ENCODE measurements at places on chromosomes 7 and 10. TPM values are rescaled to one million over a fixed set of nuclear protein-coding genes. Genes with fewer than 3 reads are reported as not detected.

ARHGEF5 gene
- total RNA-seq = 1.8 TPM

DGKB gene
- total RNA-seq = 45.2 TPM

FAM200A gene
- 17.5 TPM for total RNA-seq

WASHC2C gene
- 32.1 TPM for total RNA-seq

GPER1 gene
- total RNA-seq = 3.0 TPM

IL6 gene
- total RNA-seq = not detected

AKR1C8 gene
- not detected for total RNA-seq

C7orf33 gene
- not detected for total RNA-seq

LLCFC1 gene
- not detected for total RNA-seq

ANKRD61 gene
- total RNA-seq = 0.46 TPM

VPS26A gene
- total RNA-seq = 49.8 TPM

NUP205 gene
- total RNA-seq = 44.5 TPM

FAM221A gene
- 14.5 TPM for total RNA-seq

ARHGAP12 gene
- total RNA-seq = 101 TPM

NODAL gene
- 3.5 TPM for total RNA-seq

CALD1 gene
- total RNA-seq = 43.6 TPM

PRR15 gene
- total RNA-seq = not detected

TFR2 gene
- total RNA-seq = 9.2 TPM

HABP2 gene
- total RNA-seq = 0.23 TPM

ZNF804B gene
- total RNA-seq = 8.3 TPM

TUBB8 gene
- total RNA-seq = not detected

CYP26A1 gene
- 2.1 TPM for total RNA-seq

EN2 gene
- 0.23 TPM for total RNA-seq
